ENCODE measurements at places on chromosomes 7 and 10.

DNA sequence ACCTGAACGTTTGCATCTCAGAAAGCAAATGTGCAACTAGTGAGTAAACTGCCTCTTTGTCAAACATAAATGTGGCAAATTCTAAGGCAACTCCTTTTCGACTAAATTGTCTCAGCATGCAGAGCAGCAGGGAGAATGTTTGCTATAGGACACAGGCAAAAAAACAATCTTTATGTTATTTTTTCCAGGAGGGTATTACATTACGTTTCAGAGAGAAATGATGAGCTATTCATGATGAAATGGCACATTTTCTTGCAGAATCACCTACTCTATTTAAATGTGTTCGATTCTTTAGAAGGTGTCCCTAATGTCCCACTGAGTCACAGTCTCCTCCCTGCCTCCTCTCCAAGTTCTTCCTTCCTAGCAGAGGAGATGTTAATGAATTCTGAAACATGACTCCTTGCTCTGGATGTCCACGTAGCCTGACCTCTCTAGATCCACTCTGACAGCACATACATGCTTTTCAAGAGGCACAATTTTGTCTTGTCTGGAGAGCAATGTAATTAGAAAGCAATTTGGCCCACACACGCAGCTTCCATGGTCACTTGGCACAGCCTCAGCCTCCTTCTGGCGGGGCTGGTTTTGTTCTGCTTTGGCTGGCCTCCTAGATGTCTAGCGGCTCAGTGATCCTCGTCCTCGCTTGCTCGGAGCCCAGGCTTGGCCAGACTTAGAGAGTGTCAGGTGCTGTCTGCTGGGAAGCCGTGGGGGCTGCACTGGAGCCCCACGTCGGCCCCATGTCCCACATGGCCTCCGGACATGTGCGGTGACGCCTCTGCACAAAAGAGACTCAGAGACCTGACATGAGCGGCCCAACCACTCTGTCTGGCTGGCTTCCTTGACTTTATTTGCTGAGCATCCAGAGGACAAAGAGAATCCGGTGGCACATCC lies 125.7 kb upstream of the ZNF438 start:
- DNase-seq: peak; percentile 56

DNA sequence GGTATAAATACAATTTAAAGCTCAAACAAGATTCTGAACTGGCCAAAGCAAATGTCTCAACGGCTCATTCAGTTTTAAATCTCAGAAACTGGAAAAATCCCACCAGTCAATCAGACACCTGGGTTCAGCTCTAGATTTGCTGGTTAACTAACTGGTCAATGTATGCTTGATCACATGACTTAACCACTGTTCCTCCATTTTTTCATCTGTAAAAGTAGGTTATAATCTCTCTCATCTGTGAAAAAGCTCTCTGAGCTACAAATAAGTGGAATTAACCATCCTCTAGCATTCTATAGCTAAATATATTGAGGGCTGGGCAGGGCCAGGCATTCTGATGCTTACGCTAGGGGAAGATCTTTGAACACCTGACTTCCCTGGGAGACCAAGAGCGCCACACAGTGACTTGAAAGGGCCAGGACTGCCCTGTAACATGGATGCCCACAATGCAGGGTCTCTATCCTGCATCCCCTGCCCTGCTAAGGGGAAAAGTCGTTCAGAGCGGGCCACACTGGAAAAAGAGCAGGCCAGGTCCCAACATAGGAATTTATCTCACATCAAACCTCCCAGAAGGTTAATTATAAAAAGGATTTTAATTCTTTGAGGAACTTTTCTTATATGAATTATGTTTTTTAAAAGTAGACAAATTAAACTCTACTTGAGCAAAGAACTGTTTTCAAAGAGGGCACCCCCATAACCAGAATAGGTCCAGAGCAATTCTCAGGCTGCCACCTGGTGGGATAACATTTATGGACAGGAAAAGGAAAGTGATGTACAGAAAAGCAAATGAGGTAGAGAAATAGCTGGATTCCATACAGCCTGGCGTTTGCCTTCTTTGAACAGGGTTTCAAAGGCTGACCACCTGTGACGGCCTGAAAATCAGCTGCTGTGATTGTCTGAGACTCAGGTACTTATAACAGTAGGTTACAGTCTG lies 1.8 kb downstream of the RP9 start:
- peak; percentile 52 for DNase-seq

- no peak for DNase-seq
Observed at GRCh38 chr10:128528167-128528566, 401.9 kb upstream of the MKI67 start.

DNA sequence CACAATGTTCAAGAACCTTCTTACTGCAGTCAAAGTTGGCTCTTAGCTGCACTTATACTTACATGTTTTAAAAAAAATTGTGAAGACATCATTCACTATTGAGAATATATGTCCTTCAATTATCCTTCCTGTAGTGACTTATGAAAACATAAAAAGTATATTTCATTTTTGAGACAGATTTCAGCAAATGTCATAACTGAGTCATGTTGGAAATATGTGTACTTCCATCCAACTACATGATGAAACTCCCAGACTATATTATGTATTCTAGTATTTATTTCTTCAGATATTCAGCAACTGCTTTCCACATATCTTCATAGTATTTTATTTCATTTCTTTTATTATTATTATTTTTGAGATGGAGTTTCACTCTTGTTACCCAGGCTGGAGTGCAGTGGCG lies 160.2 kb downstream of the ARHGAP12 start:
- no peak for DNase-seq

DNA sequence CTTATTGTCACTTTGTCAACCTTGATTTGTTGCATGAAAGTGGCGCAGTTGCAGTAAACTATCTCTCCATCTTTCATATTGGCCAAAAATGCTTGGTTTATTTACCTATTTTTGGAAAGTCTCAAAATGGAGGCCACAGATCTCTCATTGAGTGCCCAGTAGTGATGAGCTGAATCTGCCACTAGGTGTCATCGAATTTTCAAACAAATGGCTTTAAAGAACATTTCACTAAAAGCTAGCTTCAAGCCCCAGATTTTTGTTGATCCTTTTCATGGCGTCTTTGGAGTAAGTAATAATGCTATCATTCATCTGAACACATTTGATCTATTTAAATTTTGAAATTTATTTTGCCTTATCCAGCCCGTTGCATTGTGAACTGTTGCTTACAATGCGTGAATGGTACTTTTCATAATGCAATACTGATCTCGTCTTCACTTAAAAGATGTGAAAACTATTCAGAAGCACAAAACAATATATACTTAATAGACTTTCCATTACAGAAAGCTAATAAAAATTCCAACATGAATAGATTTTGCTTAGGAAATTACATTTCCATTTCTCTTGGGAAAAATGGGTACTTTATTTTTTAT lies 236.2 kb downstream of the DNAJB9 start:
- DNase-seq: no peak

- no peak for DNase-seq
Observed at GRCh38 chr7:143514487-143514886, 36.8 kb downstream of the TAS2R41 start.

GRCh38 chr7:42023262-42023661 lies 213.7 kb downstream of the GLI3 start:
- DNase-seq: no peak

DNA sequence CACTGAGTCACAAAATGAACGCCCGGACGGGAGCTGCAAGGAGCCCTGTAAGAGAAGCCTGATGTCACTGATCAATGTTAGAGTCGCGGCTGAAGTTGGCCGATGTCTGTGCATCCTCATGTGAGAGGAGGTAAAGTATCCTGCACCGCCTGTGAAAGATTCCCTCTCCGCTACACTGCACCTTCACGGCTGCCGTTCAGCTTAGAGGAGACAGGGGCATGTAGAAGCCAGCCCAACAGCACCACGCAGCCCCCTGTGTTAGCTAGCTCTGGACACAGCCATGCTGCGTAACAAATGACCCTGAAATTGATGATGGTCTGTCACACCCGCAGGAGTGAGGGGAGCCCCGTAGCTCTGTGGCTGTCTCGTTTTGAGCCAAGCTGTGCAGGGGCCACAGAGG lies 81.5 kb upstream of the DIP2C start:
- DNase-seq: peak; percentile 35

All from psoas muscle (tissue), 8 donors.